ENCODE measurements at places on chromosomes 12 and 14.

GRCh38 chr12:111581434-111582132 lies 17.5 kb downstream of the ATXN2 start:
- no peak for DNase-seq

GRCh38 chr14:53368066-53368465 lies 214.9 kb upstream of the DDHD1 start:
- no peak for DNase-seq

GRCh38 chr14:86824167-86824566 lies 1168.8 kb downstream of the GALC start:
- DNase-seq = no peak

DNA sequence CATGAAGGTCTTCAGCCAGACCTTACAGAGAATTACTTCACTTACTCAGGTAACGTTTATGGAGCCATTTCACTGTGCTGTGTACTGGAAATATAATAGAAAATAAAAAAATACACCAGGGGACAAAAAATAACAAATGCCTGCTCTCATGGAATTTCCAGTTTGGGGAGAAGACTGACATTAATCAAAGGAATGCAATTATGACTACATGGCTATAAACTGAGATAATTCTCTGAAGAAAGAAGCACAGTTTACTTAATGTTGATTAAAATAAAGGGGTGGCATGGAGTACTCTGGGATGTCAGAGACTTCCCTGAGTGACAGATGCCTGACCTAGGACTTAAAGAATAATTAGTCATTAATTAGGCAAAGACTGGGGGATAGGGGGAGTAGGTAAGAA lies 59.0 kb downstream of the DENND5B start:
- DNase-seq = no peak

- no peak for DNase-seq
Measured at GRCh38 chr12:122949816-122950675, 16.2 kb downstream of the ABCB9 start.

- no peak for DNase-seq
Measured at GRCh38 chr14:72880820-72881219, 13.1 kb downstream of the DPF3 start.

- no peak for DNase-seq
Measured at GRCh38 chr12:49809906-49810389, 18.3 kb downstream of the NCKAP5L start.

DNA sequence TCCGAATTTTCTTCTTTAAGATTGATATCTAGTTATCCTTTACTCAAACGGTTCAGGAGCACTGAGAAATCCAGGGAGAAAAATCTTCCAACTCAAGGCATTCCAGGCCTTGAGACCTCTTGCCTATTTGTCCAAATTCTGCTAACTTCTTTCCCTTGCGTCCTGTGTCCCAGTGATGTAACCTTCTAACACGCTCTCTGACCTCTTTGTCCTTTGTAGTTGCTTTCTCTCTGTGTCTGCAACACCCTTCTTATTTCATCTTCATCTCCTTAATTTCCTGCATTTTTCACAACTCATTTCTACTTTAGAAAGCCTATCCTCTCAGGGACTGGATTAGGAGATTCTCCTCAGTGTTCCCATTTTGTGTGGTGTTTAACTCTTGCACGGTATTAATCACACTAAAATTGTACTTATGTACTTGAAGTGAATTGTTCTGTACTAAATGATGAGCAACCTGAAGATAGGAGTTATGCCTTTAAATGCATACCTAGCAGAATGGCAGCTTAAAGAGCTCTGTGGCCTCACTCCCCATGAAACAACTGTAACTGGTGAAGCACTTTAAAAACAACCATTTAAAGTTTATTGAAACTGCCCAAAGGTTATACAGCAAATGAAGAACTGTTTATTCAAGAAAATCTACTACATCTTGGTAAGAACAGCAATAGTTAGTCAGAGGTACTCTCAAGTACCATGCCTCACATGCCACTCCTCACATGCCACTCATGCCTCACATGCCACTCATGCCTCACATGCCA lies 7.4 kb upstream of the SNAPC1 start:
- no peak for DNase-seq

GRCh38 chr12:304805-305204 lies 42.2 kb upstream of the SLC6A13 start:
- DNase-seq = no peak

GRCh38 chr12:1498199-1498740 lies 96.1 kb downstream of the FBXL14 start:
- no peak for DNase-seq

DNA sequence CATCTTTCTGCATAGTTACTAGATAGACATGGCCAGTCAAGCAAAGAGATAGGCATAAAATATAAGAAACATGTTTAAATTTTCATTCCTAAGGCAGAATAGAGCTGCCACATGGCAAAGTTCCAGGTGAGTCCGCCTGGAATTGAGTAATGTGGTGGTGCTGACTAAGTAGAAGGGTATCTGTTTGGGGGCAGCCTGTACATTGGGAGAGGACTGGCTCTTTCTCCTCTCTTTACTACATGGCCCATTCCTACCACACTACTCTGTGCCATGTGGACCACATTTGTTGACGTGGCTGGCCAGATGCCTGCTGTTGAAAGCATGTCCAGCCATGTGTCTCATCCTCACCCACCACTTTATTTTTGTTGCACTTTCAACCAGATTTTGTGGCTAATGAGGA lies 354.0 kb downstream of the ETNK1 start:
- no peak for DNase-seq

DNA sequence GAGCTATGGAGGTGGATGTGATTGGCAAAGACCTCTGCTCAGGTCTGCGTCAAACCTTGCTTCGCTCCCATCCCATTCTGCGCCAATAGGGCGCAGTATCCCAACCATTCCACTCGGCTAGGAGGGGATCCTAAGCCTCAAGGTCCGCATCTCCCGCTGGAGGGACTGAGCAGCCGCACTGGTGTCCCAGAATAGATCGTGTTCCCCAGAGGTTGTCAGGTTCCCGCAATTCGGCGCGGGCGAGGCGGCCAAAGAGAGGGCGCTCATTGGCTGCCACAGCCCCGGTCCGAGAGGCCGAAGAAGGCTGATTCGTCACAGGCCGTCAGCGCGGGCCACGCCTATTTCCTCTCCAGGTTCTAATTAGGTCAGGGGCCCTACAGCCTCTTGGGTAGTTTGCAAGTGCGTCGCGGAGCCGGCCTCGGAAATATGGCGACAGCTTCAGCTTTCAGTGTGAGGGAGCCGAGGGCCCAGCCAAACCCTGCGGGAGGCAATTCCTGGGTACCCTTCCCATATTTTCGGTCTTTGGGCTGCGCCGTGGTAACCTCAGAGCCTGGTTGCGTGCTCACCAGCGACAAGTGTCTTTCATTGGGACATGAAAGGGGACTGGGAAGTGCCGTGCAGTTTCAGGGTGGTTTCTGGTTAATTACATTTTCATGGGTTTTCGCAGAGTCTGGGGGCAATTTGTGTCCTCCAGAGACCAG lies 5.0 kb downstream of the OR10AD1 start:
- peak; percentile 94 for DNase-seq

- no peak for DNase-seq
Measured at GRCh38 chr12:14135996-14136395, 154.6 kb upstream of the GRIN2B start.

DNA sequence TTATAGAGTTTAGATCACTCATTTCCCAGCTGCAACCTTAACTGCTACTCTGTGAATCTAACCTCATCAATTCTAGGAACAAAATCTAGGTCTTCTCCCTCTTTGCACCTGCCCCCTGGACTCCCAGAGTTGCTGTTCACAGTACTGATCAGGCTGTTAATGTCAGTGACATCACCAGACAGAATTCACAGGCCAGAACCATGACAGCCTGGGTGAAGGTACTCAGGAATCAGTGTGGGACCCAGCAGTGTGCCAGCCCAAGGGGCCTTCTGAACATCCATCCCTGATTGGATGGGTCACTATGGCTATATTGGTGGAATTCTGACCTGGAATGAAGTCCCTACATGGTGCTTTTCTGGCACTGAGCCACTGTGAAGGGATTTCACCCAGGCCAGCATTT lies 72.8 kb downstream of the CLMN start:
- DNase-seq = no peak
